ENCODE measurements at places on chromosomes 13 and 19.

- no peak for DNase-seq
Observed at GRCh38 chr13:53079691-53080090, 51.1 kb downstream of the OLFM4 start.

DNA sequence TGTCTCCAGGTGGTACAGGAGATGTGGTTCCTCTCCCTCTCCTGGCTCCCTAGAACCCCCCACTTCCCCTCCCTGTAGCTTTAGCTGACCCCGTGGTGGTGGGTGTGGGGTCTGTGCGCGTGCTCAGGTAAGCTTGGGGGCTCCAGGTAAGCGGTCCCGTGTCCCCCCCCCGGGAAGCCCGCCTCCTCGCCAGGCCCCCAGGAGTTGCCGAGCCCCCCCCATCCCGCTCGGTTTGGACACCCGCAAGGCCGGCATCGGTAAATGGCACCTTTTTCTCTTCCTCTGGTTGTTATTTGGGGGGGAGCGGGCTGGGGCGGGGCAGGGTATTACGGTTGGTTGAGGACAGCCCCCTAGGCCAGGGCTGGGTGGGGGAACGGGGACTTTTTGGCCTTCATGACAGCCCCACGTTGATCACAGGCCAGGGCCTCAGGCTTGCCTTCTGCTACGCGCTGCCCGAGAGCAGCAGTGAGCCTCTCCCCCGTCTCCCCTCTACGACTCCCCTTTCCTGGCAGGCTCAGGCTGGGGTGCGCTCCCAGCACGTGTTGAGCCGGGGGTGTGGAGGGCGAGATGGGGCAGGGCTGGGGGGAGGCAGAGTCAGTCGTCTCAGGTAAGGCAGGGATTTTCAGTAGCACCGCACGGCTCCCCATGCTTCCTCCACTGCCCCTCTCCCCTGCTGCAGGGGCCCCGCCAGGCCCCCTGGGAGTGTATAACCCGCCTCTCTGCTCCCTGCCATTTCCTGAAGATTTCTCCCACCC lies 10.7 kb upstream of the LIN7B start:
- DNase-seq: no peak

GRCh38 chr19:47628078-47628771 lies 19.3 kb downstream of the BICRA start:
- DNase-seq: no peak

DNA sequence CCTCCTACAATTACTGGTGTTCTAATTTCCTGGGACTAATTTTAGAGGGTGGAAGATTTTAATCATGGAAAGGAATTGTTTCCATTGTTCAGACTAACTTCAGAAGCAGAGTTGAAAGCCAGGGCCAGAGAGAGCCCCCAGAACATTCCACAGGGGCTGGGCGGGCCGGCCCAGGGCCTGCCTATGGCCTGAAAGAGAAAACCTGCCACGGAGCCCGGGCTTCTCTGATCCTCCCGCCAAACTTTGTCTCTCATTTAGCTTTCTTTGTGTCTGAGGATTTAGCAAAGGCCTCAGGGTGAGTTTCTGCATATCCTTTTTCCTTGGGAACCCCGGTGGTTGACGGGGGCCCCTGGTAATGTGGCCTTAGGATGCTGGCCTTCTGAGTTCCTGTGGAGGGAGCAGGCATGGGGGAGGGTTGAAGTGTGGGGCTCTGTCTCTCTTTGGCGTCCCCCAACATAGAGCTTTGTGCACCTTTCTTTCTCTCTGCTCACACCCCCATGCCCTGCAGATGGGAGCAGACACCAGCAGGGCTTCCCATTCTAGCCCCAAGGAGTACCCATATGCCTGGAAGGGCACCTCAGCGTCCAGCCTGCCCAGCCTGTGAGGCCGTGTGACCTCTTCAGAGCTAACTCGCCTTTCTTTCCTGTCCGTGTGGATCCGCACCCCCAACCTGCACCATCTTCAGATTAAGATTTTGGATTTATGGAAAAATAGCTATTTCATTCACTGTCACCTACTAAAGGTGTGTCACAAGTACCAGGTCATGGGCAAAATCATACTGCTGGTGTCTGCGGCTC lies 539.5 kb downstream of the FGF9 start:
- DNase-seq: no peak

GRCh38 chr19:13420780-13421179 lies 85.5 kb downstream of the CACNA1A start:
- DNase-seq: no peak

DNA sequence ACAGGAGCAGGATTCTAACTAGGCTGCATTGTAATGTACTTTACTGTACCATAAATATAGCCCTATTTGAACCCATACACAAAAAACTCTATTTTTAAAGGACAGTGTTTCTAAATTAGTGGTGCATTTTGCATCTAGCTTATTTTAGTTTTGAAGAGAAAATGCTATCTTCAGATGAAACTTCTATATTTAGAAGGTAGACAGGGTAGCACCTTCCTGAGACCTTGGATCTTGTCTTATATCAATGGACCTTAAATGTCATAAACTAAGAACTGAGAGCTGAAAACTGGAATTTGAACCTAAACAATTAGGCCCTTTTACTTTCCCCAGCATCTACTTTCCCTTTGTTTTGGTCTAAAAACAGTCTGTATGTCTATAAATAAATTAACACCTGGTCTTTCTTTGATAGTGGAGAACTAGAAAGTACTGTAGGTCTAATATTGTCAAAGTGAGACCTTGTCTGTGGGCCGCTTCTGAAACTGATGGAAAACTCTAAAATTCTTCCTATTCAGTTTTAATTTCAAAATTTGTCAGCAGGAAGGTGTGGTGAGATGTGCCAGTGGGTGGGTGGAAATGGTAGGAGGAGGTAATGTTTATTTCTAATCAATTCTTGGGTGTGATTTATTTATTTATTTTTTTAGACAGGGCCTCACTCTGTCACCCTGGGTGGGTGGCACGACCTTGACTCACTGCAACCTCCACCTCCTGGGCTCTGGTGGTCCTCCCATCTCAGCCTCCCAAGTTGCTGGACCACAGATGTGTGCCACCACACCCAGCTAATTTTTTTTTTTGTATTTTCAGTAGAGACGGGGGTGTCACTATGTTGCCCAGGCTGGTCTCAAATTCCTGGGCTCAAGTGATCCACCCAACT lies 10.1 kb downstream of the COG3 start:
- no peak for DNase-seq

GRCh38 chr13:78370231-78370630 lies 233.1 kb downstream of the POU4F1 start:
- DNase-seq: no peak

- no peak for DNase-seq
Observed at GRCh38 chr13:57653229-57653989, 21.9 kb downstream of the PCDH17 start.

DNA sequence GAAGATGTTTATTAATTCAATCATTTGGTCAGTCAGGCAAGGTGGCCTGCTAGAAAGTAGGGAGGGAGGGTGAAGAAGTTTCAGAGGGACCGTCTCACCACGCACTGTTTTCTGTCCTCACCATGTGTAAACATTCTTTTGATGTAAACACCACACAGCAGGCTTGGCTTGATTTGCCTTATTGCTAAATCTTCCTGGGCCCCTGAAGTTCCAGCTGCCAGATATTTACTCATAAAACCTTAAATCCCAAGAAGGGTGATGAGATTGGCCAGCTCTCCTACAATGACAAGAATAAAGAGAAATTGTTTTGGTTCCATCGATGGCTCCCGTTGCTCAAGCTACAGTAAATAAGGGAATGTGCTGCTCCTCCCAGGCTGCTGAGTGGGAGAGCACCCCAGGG lies 198.2 kb upstream of the TMTC4 start:
- no peak for DNase-seq

DNA sequence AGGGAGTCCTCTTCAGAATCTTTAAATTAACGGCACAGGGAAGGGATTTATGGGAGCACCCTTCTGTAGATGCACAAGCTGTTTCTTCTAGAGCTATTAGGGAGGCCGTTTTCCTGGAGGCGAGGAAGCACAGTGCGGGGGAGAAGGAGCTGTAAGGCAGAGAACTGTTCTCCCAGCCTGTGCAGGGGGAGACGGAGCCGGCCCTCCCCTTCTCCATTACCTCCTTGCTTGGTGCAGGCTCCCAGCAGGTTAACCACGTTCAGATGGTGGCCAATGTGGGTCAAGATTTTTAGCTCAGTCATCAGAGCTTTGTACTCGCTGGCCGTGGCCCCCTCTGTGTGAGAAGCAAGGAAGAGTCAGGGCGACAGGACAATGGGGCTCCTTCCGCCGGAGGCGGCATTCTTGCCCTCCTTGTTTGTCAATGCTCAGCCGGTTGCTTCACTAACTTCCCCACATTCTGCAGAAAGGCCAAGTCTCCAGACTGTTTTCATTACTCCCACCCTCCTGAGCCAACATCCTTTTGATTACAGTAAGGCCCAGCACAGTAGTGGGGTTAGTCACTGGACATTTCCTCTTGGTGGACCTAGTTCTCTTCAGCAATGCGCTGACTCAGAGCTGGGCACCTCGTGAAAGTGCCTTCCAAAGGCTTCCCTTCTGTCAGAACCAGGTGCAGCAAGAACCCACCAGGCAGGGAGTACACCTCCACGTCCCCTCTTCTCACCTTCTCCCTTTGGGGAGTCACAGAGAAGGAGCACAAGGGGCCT lies 165.4 kb downstream of the FLT1 start:
- no peak for DNase-seq

- DNase-seq: no peak
Observed at GRCh38 chr13:73683746-73684145, 450.5 kb downstream of the KLF12 start.

DNA sequence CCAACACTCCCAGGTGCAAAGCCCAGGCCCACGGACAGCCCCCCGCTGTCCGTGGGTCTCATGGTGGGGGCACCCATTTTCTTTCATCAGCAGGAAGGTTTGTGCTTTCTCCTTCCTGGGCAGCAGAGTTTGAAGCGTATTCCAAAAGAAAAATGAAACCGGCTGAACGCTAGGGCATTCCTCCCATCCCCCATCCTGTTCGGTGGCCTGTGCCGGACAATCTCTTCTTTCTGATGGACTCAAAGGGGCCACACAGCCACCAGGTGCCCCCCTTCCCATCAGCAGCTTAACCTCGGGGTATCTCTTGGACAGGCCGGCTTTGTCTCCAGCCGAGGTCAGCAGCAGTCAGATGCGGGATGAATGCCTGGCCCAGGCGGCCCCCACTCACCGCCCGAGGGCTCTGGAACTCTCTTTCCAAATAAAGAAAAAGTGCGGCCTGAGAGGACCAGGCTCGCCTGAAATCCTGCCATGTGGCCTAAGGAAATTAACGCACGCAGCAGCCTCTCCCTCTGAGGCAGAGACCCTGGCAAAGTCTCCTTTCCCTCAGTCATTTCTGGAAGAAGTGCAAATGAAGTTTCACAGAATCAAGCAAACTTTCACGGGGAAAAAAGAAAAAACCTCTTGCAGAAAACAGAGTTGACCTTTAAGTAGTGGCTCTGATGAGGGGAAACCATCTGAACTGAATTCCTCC lies 67.8 kb downstream of the RASA3 start:
- no peak for DNase-seq

GRCh38 chr13:35473206-35473775 lies 3.2 kb downstream of the MAB21L1 start:
- DNase-seq: no peak

- no peak for DNase-seq
Observed at GRCh38 chr13:50359041-50359367, 343.8 kb downstream of the KCNRG start.

- DNase-seq: no peak
Observed at GRCh38 chr13:102002287-102002686, 399.6 kb downstream of the FGF14 start.

DNA sequence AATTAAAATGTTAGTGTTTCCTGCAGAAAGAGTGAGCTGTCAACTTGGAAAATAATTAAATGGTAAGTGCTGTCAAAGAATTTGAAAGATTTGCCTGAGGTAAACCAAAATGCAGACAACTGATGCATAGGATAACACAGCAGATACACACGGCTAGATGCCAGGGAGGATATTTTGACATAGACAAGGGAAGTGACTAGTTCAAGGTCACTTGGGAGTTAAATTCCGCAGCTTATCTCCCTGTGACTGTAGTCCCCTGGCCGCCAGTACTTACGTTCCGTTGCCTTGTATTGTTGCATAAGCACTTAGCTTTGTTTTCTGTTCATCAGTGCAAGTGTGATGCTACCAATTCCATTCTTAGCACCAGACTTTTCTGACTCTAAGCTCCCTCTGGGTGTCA lies 247.3 kb upstream of the MAB21L1 start:
- no peak for DNase-seq

GRCh38 chr19:46863818-46864629 lies 3.2 kb downstream of the ARHGAP35 start:
- DNase-seq: no peak

DNA sequence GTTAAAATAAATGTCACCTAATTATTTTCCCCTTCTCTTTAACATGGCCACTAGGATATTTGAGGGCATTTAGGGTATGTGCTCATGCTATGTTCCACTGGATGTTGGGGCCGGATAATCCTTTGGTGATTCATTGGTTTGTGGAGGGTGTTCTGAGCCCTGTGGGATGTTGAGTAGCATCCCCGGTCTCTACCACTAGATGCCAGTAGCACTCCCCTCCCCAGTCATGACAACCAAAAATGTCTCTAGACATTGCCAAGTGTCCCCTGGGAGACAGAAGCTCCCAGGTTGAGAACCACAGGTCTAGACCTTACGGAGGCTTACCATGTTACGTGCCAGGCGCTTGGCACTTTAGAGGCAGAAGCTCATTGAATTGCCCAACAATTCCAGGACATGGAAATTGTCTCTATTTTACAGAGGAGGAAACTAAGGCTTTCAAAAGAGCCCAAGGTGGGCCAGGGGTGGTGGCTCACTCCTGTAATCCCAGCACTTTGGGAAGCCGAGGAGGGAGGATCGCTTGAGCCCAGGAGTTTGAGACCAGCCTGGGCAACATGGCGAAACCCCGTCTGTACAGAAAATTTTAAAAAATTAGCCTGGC lies 14.1 kb downstream of the SHANK1 start:
- DNase-seq: no peak

GRCh38 chr19:41096353-41096752 lies 8.1 kb downstream of the CYP2A13 start:
- no peak for DNase-seq

DNA sequence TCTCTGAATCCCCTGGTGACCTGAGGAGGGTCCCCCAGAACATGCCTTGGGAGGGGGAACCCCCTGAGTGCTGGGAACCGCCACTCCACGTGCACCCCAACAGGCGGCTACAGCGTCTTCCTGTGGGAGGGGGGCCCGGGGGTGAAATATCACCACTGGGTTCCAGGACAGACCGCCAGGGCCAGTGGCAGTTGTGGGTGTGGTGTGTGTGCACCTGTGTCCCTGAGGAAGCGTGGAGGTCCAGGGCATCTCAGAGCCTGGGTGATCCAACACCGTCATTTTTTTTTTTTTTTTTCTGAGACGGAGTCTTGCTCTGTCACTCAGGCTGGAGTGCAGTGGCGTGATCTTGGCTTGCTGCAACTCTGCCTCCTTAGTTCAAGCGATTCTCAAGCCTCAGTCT lies 4.2 kb downstream of the ADGRE5 start:
- DNase-seq: no peak

- no peak for DNase-seq
Observed at GRCh38 chr13:30077240-30077735, 226.9 kb upstream of the UBL3 start.

- no peak for DNase-seq
Observed at GRCh38 chr13:28089065-28089464, 11.3 kb downstream of the FLT3 start.

DNA sequence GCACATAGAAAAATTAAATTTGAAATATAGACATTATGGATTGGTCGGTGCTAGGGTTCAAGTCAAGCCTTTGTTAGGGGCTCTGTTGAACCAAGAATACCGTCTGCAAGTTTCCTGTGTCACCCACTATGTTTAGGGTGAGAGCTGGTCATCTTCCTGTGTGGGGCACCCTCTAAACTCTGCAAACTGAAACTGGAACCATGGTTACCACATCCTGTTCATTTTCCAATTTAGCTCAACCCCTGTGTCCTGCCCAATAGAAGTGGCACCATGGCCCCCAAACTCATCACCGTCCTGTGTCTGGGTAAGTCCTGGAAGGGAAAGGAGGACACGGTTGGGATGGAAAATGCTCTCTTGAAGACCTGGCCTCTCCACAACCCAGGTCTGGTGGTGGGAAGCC lies 29.9 kb downstream of the LAIR2 start:
- DNase-seq: no peak

All from NCI-H345 (cell line).